Left hindlimb (tissue), 1 donor: ENCODE measurements at places on chromosomes 3 and 15.
A peak's percentile ranks its signal among the peaks of the same experiment; 100 is the strongest.

DNA sequence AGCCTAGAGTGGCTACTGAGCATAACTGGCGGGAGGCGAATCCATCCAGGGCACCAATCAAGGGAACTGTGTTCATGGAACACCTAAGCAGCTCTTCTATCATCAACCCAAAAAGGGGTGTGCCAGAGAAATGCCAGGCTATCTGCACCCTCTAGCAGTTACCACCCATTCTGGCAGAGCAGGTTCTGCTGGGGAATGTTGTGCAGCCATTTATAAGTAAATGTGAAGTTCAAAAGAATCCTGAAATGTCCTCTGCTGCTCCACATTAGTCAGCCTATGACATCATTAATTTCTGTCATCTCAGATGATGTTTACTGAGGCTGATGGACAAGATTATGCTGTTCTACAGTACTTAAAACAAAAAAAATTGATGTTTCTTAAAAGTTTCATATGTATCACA is 7.7 kb downstream of the SKIC8 start:
- DNase-seq, result no peak

GRCh38 chr3:156551746-156552145 is 3.2 kb downstream of the SSR3 start:
- DNase-seq, result no peak

DNA sequence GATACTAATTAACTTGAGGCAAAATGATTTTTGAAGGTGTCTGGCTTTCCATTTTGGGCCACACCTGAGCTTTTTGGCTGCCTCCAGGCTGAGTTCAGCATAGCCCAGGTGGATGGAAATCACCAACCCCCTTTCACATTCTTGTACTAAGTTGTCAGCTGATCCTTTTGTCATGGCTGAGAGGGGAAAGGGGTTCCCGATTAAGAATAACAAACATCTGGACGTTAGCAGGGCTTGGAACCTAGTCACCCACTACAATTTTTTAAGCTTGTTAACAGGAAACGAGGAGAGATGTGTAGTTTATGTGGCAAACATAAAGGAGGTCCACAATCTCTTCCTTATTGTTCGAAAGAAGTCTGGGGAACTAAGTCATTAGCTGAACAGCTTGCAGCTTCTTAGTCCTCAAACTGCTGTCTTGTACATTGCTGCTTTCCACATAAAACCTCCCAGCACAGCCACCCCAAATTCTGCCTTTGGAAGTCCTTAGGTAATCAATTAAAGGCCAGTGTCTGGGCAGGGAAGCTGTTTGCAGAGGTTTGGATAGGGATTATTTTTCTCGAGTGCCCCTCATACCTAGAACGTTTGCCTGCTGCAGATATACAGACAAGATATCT is 5.0 kb downstream of the NR2F2 start:
- no peak for DNase-seq

GRCh38 chr15:32981536-32981935 is 213.0 kb downstream of the FMN1 start:
- DNase-seq, result no peak

DNA sequence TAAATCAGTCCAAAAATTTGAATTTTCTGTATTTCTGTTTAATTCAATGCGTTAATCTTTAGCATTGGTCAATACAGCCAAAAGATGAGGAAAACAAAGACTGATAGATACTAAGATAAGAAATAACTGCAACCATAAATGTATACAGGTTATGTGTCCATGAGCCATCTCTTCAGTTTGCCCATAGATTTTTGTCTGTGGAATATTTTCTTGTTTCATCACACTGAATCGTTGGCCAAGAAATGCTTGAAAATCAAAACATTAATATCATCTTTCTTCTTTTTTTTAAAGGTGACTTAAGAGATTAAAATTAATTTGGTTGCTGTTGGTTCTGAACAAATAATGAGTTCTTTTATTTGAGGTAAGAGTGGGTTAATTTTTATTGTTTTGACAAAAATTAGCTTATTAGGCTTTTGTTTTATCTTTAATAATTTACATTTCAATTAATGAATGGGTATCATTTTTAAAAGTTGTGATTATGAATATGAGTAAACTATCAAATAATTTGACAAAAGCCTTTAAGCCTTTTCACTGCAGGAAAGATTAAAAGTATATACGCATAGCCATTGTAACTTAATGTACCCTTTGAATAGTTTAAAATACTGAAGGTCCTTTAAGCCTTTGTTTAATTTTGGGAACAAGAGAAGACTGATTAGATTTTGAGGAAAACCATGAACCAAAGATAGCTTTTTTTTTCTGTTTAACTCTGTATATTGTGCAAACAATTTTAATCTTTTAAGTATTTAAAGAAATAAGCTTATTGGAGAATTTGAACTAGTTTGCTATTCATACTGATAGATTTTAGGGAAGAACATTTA is 14.7 kb upstream of the CHD2 start:
- no peak for DNase-seq

GRCh38 chr3:23389686-23390085 is 186.6 kb downstream of the UBE2E2 start:
- no peak for DNase-seq

GRCh38 chr3:13166243-13167063 is 93.2 kb upstream of the IQSEC1 start:
- no peak for DNase-seq

DNA sequence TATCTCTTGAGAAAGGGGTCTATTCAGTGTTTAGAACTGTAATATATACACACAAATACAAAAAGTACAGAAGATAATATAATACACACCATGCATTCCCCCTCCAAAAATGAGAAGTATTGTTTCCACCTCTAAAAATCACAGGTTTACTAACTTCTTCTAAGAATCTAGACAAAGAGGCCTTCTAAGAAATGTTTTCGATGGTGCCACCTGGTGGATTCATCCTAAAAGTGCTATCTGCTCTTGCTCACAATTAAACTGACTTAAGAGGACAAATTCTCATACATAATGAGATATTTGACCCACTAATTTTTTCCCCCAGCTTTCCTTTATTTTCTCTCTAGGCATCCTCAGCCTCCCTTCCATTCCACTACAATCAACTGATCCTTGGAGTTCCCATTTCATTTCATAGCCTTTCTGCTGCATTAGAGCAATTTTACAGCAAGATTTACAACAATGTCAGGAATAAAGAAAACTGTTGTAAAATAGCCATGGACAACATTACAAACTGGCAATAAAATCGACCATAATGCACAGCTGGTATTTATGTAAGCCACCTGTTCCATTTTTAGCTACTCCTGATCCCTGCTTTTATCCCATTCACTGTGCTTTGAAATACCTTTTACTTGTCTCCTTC is 124.6 kb downstream of the ARRDC4 start:
- no peak for DNase-seq

DNA sequence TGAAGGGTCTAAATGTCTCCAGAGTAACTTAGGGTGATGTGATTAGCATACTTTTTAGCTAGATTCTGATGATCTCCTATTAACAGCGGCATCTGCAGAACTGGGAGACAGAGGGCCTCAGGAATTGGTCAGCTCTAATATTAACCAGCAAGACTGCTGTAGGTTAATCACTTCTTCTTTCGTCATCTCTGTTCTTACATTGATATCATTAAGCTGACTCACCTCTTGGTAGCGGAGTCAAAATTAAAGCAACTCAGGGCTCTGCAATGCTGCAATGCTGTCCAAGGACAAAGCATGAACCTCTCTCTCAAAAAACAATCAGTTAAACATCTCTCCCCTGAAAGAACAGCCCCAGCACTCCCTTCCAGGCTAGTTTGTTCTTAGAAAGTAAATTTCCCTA is 57.5 kb upstream of the TRA2B start:
- no peak for DNase-seq

GRCh38 chr3:55765906-55766701 is 279.0 kb upstream of the WNT5A start:
- DNase-seq, result no peak

DNA sequence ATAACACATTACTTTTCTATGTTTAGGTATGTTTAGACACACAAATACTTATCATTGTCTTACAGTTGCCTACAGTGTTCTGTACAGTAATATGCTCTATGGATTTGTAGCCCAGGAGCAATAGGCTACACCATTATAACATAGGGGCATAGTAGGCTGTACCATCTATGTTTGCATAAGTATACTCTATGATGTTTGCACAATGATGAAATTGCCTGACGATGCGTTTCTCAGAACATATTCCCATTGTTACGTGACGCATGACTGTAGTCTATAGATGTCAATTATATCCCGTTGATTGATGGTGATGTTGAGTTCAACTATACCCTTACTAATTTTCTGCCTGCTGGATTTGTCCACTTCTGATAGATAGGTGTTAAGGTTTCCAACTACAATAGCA is 139.4 kb upstream of the PFN2 start:
- DNase-seq, result no peak

DNA sequence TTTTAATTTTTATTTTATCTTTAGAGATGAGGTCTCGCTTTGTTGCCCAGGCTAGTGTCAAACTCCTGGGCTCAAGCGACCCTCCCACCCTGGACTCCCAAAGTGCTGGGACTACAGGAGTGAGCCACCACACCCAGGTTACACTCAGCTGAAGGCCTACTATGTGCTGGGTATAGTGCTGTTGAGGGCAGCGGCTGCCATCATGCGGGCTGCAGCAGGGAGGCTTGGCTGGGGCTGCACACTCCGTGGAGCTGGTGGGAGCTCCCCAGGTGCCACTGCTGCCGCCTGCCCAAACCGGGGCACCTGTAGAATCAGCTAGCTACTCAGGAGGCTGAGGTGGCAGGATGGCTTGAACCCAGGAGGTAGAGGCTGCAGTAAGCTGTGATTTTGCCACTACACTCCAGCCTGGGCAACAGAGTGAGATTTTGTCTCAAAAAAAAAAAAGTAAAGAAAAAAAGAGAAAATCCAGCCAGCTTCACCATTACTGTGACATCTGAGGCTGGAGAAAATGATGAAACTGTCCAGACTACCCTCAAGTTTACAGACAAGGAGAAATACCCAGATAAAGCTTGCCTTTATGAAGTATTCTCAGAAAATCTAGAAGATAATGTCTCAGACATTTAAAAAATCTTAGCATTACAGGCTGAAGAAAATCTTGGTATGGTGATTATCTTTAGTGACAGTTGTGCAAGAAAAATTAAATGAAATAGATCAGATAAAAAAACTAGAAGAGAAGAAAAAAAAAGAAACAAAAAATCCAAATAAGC is 42.1 kb downstream of the CRABP1 start:
- peak; percentile 6 for DNase-seq

GRCh38 chr15:101213570-101213969 is 38.3 kb downstream of the CHSY1 start:
- no peak for DNase-seq

DNA sequence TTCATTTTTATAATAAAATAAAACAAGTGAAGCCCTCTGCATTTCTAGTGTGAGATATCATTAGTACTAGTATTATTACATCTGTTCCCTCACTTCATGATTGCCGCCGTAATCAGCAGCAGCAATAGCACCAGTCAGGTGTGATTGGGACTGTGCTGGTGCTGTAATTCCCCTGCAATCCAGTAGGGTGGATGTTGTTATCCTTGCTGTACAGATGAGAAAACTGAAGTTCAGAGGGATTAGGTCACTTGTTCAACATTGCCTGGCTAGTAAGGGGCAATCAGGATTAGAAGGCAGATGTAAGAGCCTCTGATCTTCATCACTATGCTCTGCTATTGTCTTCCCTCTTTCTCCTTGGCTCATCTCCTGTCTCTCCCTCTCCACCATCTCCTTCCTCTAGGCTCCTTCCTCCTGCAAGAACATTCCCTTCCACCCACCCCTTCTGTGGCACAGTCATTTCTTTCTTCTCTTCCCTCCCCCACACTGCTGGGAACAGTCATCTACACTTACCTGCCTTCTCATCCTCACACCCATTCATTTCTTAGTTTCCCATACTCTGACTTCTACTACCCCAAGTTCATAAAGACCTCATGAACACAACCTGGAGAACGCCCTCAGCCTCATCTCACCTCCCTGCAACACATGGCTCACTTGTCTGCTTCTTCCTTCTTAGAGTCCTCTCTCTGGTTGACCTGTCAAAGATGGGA is 29.7 kb downstream of the CRYGS start:
- DNase-seq, result no peak

DNA sequence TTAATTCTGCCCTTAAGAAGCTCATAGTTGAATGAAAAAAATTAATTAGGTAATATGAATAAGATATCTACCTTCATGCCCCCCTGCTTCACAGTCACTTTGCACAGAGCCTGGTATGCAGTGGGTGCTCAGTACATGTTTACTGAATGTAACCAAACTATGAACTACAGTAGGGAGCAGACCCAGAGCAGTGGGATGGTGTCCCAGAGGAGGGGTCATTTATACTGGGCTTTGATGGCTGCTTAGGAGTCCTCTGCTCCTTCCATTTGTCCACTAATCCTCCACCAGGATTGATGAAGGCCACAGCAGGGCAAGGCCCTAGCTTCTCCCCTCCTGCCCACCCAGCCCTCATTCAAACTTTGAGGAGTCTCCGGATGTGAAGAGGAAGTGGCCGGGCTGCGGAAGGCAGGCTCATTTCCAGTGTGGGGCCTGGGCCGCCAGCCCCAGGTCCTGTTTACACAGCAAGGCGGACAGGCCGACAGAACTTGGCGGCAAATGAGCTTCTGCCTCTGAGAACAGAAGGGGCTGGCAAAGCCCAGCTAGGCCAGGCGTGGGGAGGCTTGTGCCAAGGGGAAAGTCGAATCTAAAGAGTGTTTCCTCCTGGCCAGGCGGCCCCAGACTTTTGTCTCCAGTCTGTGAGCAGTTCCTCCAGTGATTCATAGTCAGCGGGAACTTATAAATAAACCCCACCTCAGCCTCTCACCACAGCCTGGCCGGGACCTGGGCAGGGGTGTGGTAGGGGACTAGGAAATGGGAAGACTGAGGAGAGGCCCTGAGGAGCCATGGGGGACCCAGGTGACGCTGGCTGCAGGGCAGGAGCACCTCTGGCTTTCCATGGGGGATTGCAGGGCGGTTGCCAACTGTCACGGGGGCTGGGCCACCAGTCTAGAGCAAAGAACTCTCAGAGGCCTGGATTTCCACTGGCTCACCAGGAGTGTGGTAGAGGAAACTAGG is 51.6 kb upstream of the LCTL start:
- peak; percentile 83 for DNase-seq

DNA sequence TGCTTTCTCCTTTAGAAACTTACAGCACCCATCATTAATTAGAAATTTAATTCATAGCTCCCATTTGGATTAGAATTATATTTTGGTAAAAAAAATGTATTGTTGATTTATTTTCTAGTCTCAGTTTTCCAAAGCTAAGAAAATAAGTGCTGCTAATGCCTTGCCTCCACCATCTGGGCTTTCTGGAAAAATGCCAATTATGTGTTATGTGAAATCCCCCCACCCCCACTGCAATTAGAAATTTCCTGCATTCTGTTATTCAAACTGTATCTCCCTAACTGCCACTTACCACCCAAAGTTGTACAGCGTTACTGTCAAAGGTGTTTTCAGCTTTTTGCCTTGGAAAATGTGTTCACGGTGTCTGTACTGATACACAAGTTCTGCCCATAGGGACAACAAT is 617.2 kb upstream of the UBE2E2 start:
- DNase-seq, result no peak
